ENCODE measurements at places on chromosomes 13 and 19.
A peak's percentile ranks its signal among the peaks of the same experiment; 100 is the strongest.

DNA sequence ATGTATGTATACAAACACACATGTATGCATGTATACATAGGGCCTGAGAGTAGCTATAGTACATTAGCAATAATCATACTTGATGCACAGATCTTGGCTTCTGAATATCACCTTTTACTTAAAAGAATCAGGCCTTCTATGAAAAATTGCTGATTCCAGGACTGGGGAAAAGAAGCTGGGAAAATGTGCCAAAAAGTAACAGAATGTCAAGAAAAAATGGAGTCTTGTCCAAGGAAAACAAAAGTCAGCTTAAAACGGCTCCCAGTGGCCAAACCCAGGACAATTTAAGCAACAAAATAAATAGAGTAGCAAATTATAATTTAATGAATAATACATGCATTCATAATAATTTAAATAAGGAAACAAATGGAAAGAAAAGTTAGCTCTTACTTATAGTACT, 2104.9 kb downstream of the PCDH9 start:
- DNase-seq = no peak

DNA sequence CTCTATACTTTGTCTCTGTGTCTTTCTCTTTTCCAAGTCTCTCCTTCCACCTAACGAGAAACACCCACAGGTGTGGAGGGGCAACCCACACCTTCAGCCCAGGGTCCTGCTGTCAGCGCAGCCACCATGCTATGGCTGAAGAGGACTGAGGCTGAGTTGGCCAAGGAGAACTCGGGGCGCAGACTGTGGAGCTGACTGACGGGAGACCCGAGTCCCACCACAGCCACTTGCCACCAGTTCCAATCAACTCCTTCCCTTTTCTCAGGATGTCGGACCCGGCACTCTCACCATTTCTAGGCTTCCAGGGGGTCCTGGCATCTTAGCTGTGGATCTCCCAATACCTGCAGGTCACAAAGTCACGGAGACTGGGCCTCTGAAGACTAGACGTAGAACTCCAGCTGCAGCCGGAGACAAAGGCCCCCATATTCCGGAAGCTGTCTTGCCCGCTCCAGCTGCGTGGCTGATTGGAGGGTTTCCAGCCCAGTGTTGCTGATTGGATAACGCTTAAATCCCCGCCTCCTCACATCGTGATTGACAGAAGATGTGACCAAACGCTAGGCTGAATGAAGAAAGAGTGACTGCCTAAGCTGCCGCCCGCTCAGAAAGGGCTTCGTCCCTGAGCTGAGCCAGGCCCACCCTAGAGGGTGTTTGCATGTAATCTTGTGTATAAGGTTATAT, 63.6 kb downstream of the ZNF429 start:
- peak; percentile 73 for DNase-seq

DNA sequence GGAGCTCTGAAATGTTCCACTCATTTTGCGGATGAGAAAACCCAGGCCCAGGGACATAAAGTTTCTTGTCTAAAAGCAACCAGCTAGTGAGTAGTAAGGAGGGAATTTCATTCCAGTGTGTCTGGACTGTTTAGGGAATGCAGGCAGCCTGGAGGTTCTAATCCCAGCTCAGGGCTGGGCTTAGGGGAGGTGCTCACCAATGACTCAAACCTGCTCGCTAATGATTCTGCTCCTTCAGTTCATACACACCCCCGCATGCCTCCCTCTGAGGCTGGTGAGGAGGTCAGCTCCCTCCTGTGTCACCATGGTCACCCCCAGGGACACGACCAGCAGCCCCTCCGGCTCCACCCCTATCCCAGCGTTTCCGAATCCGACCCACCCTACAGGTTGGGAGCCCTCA, 34.6 kb downstream of the CYP4F2 start:
- no peak for DNase-seq

DNA sequence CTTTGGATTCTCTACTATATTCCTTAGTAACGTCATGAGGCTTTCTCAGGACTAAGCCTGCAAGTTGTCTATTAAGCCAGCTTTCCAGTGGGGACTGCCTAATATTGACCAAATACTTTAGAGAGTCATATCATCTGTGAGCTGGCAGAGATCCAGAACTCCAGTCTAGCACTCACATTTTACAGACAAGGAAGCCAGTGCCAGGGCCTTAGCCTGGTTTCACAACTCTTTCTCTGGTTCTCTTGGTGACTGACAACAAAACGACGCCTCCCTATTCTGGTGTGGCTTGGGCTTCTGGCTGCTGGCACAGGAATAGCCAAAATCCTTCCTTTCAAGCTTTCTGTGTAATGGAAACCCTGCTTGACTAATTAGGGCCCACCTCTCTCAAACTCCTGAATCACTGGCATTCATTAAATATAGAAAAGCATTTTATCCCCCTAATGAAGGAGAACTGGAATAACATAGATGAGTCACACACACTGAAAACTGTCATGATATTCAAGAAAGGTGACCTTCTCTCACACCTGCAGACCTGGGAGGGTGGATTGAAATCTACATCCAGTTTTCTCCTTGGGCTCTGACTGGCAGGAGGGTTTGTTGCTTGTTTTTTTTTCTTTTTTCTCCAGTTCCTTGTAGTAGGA, 75.2 kb upstream of the UBL3 start:
- DNase-seq = no peak

DNA sequence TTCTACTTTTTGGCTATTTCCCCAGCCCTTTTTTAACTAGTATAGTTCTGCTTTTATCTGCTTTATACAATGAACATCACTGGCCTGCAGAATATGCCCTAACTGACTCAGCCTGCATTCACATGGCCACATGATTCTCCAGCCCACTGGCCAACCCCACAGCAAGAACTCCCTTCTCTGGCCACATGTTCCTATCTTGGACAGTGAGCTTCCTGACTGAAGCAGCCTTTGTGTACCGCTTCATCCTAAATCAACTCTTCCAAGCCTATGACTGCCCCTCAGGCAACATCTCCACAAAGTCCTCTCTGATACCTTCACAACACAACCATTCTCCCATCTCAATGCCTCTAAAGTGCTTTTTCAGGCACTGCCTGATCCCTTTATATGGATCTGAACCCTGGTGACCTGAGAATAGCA, 214.1 kb downstream of the COL4A1 start:
- no peak for DNase-seq
